Hair follicle dermal papilla cell (primary cell): ENCODE measurements at places on chromosomes 16 and 17. TPM values are rescaled to one million over a fixed set of nuclear protein-coding genes. Genes with fewer than 3 reads are reported as not detected.

GPR142 gene
- total RNA-seq: not detected in 2 replicates

DYNLRB2 gene
- total RNA-seq: not detected in 2 replicates

GDPD1 gene
- 0.97 and 1.2 TPM in 2 replicates for total RNA-seq

MAPT gene
- total RNA-seq: 0.49 and 0.97 TPM in 2 replicates

PLD2 gene
- 24.3 and 30.6 TPM in 2 replicates for total RNA-seq

NTN3 gene
- total RNA-seq: 0.73 and 0.97 TPM in 2 replicates

NDE1 gene
- 34.4 and 43.6 TPM in 2 replicates for total RNA-seq

CCL7 gene
- 0.24 TPM in 1 of 2 replicates, not detected in the other for total RNA-seq
